ENCODE measurements at places on chromosomes 3 and 15. TPM values are rescaled to one million over a fixed set of nuclear protein-coding genes. Genes with fewer than 3 reads are reported as not detected.

GRCh38 chr3:149366941-149367840 is 10.3 kb downstream of the TM4SF1 start:
- peak; percentile 74 for DNase-seq

Gene UBAP1L
- 4.9 TPM for polyA plus RNA-seq

GRCh38 chr3:185153861-185154629 is 1.2 kb upstream of the C3orf70 start:
- DNase-seq, result peak; percentile 23

- no peak for DNase-seq
Measured at GRCh38 chr3:192883512-192883911, 34.1 kb downstream of the MB21D2 start.

GRCh38 chr3:8345398-8345797 is 156.2 kb upstream of the LMCD1 start:
- no peak for DNase-seq

Gene DOCK3
- 0.81 TPM for polyA plus RNA-seq

Gene KBTBD12
- 0.52 TPM for polyA plus RNA-seq

- no peak for DNase-seq
Measured at GRCh38 chr15:60774829-60775463, 296.0 kb upstream of the ICE2 start.

- no peak for DNase-seq
Measured at GRCh38 chr15:78454992-78455391, 17.0 kb downstream of the IREB2 start.

- no peak for DNase-seq
Measured at GRCh38 chr3:15108869-15109268, 9.9 kb upstream of the RBSN start.

GRCh38 chr3:40827942-40828688 is 303.4 kb downstream of the ZNF621 start:
- DNase-seq, result no peak

Gene MYRIP
- polyA plus RNA-seq, result 3.1 TPM

GRCh38 chr3:46848271-46849044 is 14.8 kb downstream of the MYL3 start:
- DNase-seq, result peak; percentile 39

Gene SMCO1
- polyA plus RNA-seq, result not detected

DNA sequence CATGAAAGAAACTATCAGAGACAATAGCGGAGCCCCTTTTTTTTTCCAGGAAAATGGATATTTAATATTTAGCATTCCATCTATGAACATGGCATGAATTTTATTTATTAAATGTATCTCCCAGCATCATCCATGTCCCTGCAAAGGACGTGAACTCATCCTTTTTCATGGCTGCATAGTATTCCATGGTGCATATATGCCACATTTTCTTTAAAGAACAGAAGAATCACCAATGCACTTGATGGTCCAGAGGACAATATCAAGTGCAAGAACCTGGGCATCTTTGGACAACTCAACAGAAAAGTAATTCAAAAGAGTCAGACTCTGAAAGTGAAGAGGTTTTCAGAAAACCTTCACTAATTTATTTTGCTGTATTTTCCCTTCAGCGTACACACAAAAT is 133.0 kb upstream of the SLC7A14 start:
- no peak for DNase-seq

Gene CAPN3
- 229 TPM for polyA plus RNA-seq

DNA sequence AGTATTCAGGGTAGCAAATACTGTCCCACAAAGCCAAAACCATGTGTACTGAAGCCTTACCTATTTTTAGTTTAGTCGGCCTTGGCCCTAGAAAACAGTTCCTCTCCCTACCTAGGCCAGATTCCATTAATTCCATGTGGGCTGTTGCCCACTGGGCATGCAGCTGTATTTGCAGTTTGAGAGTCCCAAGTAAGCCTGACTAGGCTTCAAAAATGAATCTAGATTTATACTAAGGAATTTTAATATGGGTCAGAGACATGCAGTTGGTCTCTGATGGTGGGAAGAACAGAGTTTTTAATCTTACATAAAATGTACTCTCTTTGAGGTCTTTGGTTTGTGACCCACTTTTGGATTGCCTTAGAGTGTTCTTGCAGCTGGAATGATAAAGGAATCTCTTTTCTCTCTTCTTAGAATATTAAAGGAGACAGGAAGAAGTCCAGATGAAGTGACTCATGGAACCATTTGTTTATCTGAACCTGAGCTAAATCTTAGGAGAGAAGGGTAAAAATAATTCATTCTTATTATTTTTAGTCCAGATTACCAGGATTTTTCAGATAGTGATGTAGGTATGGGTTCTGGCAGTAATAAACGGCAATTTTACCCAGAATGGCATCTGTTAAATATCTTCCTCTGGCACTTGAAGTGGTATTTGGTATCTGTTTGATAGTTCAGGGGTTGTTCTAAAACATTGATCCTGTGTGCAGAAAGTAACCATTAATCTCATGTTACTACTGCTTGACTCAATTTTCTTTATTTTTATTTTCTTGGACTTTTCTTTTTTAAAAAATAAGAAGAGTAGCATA is 33.8 kb downstream of the GLCE start:
- DNase-seq, result no peak

Gene SERPINI2
- 0.09 TPM for polyA plus RNA-seq

DNA sequence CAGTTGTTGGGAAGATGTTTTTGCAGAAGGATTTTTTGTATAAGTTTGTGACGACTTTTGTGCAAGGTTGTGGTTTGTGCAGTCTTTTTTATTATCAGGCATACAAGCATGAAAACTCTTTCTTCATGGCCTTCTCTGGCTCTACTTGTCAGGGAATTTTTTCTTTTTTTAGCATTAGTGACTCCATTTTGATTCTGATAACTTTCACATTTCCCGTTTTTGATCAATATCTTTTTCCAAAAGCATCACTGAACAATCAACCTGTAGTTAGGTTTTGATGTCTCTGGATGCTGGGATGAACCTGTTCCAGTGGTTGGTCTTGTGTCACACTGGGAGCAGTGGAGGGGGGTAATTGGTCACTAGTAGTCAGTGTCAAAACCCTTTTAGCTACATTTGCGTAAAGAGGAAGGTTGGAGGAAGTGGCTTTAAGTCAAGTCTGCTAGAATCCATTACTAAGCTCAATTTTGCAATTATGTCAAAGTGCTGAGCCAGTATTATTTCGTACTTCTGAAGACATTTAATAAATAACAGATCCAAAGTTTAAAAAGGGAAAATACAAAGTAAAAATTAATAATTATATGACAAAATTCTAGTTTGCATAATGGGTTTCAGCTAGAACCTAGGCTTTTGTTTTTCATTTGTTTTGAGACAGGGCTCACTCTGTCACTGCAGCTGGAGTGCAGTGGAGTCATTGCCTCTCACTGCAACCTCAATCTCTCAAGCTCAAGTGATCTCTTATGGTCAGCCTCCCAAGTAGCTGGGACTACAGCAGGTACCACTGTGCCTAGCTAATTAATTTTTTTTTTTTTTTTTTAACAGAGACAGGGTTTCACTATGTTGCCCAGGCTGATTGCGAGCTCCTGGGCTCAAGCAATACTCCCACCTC is 18.8 kb upstream of the CFAP161 start:
- DNase-seq, result no peak

Gene PLAAT1
- 0.24 TPM for polyA plus RNA-seq

Gene CDV3
- 117 TPM for polyA plus RNA-seq

Gene GCNT3
- polyA plus RNA-seq, result 16.3 TPM

- DNase-seq, result no peak
Measured at GRCh38 chr15:30650012-30650929, 24.3 kb downstream of the ARHGAP11B start.

- no peak for DNase-seq
Measured at GRCh38 chr3:13012221-13012691, 61.0 kb downstream of the IQSEC1 start.

DNA sequence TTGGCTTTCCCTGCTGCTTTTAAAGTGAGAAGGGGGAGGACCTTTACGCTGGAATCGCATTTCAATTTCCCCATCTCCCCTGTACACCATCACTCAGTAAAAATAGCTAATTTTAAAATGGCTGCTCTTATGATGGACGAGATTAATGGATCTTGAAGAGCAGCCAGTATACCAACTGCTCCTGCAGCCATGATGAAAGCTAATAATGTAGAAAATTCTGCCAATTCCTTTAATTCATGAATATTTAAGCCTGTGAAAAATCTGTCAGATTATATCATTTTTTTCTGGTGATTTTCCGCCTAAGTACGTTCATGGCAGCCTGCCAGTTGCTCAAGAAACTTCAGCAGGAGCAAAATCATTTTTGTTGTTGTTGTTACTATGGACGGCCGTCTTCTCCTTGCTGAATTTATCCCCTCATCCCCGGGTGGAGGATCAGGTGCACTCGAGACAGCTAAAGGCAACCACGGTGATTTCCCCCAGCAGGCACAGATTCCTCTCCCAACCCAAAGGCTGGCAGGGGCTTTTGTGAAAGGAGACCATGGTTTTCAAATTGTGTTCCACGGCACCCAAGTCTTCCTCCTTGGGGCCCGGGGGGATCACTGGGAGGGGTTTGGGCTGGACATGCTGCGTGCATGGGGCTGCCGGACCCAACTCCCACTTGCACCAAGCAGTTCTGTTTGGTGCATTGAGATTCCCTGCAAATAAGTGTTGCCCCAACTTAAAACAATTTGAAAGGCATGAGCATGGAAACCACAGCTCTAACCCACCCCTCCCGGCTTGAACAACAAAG is 289.6 kb downstream of the UACA start:
- no peak for DNase-seq

GRCh38 chr3:133643611-133644010 is 18.1 kb downstream of the TOPBP1 start:
- no peak for DNase-seq

DNA sequence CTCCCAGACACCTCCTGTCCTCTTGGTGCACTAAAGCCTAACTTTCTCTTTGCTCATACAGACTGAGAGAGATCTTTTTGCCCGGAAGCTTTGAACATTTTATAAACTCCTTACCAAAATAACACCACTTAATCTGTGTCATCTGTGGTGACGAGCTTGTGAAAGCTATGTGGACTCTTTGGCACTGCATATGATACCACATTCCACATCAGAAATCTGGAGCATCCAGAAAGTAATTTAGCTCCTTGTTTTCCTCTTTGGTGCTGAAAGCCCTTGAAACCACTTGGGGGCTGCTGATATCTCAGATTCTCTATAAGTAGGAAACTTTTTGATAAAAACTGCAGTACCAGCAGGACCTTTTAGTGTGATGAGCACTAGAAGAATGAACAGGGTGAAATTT is 128.3 kb downstream of the ALCAM start:
- no peak for DNase-seq

DNA sequence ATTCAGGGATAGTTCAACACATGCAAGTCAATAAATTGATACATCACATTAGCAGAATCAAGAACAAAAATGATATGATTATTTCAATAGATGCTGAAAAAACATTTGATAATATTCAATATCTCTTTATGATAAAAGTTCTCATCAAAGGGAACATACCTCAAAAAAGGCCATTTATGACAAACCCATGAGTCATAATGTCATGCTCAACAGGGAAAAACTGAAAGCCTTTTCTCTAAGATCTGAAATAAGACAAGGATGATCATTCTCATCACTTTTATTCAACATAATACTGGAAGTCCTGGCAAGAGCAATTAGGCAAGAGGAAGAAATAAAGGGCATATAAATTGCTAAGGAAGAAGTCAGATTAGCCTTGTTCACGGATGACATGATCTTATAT is 54.1 kb upstream of the TMEM158 start:
- DNase-seq, result no peak

DNA sequence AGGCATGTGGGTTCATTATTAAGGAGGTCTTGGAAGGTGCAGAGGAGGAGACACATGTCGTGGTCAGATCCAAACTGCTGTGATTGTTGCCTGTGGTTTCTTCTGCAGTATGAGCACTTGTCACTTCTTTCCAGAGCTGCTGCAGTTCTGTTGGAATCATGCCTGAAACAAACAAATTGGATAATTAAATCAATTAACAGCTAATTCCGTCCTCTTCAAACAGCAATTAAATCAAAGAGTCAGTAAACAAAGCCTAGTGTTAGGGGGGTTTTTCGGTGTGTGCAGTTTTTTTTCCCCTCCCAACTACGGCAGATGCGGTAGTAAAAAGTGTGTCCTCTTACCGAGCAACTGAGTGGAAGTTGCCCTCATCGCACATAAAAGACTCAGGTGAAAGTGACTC is 542.2 kb downstream of the FOXP1 start:
- no peak for DNase-seq

DNA sequence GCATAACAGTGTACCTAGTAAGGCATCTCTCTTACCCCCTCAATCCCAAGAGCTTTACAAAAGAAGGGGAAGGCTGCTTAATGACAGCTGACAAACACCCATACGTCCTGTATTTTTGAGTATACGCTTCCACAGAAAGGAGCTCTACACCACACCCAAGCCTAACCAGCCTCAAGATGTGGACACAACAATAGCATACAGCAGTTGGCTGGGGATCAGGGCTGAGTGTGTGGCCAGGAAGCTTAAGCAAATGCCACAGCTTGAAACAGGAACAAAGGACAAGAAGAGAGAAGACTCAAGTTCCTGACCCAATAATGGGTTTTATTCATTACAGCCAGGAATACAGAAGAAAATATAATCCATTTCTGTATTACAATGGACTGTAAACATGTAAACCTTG is 6.9 kb downstream of the HEXA start:
- no peak for DNase-seq

- DNase-seq, result no peak
Measured at GRCh38 chr15:33154351-33155166, 40.0 kb downstream of the FMN1 start.

GRCh38 chr15:48774484-48774883 is 36.4 kb downstream of the CEP152 start:
- DNase-seq, result no peak

- no peak for DNase-seq
Measured at GRCh38 chr3:177055605-177056571, 141.4 kb downstream of the TBL1XR1 start.
